ENCODE measurements at places on chromosomes 2 and 18.

- no peak for DNase-seq
Observed at GRCh38 chr2:98669675-98670074, 61.3 kb downstream of the MGAT4A start.

DNA sequence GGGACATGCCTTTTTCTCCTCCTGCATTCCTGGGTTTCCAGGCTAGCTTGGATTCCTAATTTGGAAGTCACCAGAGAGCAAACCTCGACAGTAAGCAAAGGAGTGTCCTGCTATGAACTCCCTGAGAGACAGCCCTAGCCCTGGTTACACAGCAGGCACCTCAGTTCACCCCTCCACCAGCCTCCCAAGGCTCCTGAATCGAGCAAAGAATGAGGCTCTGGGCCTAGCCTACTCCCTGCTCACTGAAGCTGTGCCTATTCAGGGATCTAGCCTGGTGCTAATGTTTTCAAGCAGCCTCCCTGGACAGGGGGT, 66.7 kb upstream of the RMDN2 start:
- no peak for DNase-seq

GRCh38 chr2:218400167-218400929, 680 bp downstream of the CTDSP1 start:
- DNase-seq: peak; percentile 50

DNA sequence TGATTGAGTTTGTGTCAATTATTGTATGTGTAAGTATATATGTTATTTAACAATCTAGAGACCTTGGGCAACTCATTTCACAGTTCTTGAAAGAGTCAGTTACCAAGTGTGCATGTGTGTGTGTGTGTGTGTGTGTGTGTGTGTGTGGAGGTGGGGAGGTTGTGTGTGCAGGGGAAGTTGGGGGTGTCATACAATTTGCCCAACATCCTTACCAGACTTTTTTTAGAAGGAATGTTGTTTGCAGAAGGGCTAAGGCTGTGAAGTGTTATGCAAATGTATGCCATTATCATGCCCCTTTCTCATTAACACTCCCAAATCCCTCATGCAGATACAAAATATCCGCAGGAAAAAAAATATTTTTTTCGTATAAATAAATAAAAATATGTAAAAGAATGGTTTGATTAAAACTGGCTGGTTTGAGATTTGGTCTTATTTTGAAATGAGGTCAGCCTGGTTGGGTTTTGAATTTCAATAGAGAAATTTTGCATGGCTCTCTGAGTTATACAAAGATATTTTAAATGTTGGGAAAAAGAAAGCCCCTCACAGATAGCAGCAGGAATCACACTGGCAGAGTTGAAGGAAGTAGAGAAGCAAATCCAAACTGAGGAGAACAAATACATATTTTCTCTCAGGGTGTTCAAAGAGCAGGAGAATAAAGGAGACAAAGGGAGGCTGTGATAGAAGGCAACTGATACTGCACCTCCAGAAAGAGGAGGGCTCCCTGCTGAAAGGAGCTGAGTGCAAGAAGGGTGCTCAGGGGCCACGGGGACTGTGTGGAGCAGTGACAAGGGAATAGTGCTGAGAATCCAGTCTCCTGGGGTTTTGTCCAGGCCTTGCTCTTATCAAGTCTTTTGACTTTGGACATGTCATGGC, 1365.5 kb upstream of the CELF4 start:
- no peak for DNase-seq

DNA sequence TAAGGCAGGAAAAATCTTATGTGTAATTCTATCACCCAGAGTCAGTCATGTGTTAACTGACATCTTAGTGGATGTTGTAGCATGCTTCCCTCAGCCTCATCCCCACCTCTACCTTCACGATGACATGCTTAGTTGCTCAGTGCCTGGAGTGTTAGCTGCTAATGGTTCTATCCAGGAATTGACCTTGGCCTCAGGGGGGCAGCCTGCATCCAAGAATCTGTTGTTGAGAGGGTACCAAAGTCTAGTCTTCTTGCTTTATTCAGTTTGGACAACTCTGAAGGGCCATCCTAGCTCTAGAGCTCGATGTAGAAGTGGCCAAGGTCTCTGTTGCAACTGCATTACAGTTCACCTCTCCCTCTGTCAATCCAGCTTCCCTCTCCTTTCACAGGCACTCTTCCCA, 61.2 kb downstream of the ACYP2 start:
- DNase-seq: no peak

DNA sequence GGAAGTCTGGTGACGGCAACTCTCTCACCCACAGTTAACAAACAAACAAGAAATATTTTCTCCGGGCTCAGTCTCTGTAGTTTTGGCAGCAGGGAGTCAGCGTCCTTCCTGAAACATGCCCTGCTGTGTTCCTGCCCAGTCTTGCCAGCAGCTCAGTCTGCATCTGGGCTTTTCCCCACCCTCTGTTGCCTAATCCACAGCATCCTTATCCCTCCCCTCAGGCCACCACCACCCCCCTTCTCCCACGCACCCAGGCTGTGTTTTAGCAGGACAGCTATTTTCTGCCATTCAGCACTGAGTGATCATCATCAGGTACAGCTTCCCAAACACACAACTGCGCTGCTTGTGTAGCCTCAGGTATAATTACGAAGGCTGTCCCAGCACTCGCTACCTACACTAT, 168.2 kb downstream of the DPP10 start:
- DNase-seq: no peak

Data from CD4-positive, alpha-beta T cell treated with Interferon alpha-2 for 1 hour (primary cell).